Activated CD8-positive, alpha-beta memory T cell treated with anti-CD3 and anti-CD28 coated beads for 24 hours (primary cell): ENCODE measurements at places on chromosomes 4 and X.
A peak's percentile ranks its signal among the peaks of the same experiment; 100 is the strongest.

DNA sequence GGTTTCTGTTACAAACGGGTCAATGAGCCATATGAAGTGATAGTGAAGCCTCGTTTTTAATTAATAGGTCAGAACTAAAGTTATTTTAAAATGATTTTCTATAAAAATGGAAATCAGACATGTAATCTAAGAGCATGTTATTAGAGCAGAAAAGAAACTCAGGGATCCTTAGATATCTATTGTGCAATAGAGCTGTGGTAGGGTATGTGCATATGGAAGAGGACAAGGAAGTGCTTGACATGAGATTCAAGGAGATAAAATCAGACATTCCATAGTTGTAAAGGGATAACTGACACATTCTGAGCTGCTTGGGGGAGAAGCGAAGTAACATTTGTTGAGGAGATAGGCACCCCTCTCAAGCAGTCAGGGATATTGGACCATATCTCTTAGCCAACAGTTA lies 143.0 kb downstream of the AFF2 start:
- no peak for DNase-seq

GRCh38 chr4:100842856-100843255 lies 325.0 kb upstream of the EMCN start:
- DNase-seq = no peak

GRCh38 chrX:150240643-150240970 lies 122.5 kb upstream of the MAMLD1 start:
- peak; percentile 32 for DNase-seq

GRCh38 chrX:118538386-118538785 lies 42.8 kb downstream of the DOCK11 start:
- no peak for DNase-seq

- DNase-seq = no peak
These were observed 134.1 kb downstream of the CEP135 start for GRCh38 chr4:56082829-56083228.
